ENCODE measurements at places on chromosomes 11 and 22.

DNA sequence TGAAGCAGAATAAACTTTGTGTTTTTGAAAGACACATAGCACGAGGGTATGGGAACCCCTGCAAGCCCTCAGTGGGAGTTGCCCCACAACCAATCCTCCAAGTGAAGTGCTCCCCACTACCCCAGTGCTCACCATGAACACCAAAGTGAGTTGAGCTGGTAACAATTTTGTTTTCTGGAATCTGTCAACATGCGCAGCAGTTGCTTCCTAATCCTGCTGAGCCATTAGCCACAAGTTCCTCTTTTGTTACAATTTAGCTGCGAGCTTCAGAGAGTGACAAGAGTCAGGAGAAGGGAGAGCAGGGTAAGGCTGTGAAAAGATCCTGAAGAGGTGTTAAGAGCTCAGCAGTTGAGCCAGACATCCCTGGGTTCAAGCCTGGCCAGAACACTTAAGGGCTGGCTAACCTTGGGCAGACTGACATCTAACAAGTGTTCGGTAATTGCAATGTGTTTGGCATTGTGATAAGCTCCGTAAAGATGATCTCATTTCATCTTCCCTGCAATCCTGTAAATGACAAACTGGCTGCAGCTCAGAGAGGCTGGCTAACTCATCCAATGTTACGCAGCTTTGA lies 24.1 kb upstream of the ASPHD2 start:
- DNase-seq = no peak

- no peak for DNase-seq
Observed at GRCh38 chr22:35896111-35896705, 132.4 kb downstream of the RBFOX2 start.

GRCh38 chr11:70637186-70637800 lies 239.0 kb downstream of the CTTN start:
- no peak for DNase-seq

DNA sequence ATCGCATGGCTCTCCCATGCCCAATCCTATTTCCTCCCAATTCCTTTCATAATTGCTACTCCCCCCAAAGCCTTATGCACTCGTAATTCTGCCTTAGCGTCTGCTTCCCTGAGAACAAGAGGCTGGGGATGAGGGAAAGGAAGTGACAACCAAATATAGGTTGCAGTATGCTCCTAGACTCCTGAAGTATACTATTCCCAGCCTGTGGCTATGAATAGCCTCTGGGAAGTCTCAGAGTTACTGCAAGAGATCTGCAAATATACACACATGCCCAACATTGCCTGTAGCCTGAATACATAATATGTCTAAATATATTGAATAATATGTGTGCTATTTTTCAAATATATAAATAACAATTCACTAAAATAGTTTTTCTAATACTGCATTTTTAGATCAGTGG lies 96.1 kb upstream of the CD44 start:
- no peak for DNase-seq

- DNase-seq = no peak
Observed at GRCh38 chr11:132670921-132671675, 861.2 kb downstream of the OPCML start.

DNA sequence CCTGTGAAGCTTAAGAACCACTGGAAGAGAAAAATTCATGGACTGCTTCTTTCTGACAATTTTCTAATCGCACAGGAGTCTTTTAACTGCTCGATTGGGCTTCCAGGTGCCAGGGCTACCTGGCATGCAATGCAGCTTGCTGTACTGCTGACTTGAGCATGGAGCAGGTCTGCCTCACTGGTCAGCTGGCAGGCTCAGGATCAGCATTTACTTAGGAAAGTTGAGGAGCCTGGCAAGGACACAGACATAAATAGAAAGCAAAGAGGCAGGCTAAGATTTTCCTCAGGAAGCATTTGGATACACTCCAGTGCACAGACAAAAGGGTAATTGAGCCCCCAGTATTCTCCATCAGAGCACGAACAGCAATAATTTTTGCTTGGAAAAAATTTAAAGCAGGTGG lies 163.5 kb downstream of the CSNK2A3 start:
- DNase-seq = no peak

GRCh38 chr22:20979243-20979809 lies 2.8 kb upstream of the LZTR1 start:
- no peak for DNase-seq

DNA sequence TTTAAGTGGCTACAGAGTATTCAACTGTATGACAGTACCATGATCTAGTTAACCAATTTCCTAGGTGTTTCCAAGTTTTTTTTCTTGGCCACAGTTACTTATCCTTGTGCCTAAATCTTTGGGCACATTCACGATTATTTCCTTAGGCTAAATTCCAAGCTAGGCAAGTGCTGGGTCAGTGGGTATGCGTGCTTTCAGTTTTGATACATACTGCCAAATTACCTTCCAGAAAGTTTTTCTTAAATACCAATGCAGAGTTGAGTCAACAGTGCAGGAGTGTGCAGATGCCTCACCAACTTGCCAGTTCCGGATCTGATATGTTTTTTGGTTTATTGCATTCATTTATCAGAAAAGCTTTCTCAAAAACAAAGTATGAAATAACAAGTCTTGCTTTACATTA lies 67.9 kb upstream of the OR4B1 start:
- DNase-seq = no peak

GRCh38 chr11:76371170-76371569 lies 9.8 kb downstream of the THAP12 start:
- DNase-seq = no peak

- no peak for DNase-seq
Observed at GRCh38 chr11:34620202-34620601, 691 bp upstream of the EHF start.

- no peak for DNase-seq
Observed at GRCh38 chr11:125330462-125331325, 165.4 kb downstream of the FEZ1 start.

GRCh38 chr11:69684651-69685050 lies 9.5 kb upstream of the LTO1 start:
- no peak for DNase-seq

DNA sequence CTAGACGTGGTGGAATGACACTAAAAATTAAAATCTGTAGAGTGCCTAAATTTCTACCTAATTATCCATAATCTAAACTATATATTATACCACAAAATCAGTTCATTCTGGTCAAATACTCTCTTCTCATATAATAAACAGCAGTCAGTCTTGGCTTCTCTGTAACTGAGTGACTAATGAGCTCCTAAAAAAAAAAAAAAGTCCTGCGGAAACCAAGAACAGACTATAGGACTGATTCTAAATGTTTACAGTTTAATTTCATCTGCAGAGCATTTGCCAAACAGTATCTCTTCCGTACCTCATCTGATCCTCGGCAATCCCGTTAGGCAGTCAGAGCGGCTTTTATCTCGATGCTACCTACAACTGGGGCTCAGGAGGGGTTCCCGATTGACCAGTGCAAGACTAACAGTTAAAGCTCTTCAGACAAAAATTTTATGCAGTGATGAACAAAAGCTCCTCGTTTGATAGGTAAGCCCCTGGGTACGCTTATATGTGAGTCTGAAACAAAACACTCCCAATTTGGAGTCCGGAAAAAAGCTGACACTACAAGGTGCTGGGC lies 686 bp downstream of the KIF18A start:
- DNase-seq = no peak

GRCh38 chr11:126585774-126586491 lies 230.4 kb downstream of the ST3GAL4 start:
- no peak for DNase-seq

DNA sequence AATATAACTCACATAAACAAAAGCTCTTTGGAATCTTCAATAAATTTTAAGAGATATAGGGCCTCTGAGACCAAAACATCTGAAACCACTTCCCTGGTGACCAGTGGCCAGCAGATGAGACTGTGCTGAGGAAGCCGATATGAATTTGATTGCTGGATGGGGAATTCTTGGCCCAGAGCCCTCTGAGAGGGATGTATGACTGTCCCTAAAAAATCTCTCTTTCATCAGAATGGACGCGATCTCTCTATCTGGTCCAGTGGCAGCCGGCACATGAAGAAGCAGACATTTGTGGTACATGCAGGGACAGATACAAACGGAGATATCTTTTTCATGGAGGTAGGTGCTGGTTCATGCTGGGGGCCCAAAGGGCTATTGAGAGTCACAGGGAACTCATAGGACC lies 37.5 kb downstream of the MYBPC3 start:
- DNase-seq = no peak

DNA sequence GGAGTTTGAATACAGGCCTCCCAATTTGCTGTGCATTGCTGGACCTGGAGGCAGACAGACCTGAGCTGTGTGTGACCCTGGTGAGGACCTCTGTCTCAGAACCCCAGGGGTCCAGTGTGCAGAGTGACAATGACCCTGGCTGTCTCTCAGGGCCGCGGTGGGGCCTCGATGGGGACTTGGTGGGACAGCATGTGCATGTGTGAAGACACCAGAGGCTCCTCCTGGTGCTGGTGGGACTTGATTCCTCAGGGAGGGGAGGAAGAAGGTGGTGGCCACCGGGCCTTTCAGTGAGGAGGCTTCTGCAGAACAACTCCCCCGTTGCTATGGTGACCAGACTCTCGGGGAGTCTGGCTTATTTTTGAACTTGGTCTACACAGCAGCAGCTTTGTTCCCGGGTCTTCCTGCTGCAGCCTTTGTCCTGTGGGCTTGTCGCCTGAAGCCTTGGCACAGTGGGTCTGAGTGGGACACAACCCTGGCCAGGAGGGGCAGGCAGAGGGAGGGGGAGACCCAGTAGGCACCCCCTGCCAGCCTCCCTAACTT lies 35.3 kb downstream of the MCM5 start:
- no peak for DNase-seq

DNA sequence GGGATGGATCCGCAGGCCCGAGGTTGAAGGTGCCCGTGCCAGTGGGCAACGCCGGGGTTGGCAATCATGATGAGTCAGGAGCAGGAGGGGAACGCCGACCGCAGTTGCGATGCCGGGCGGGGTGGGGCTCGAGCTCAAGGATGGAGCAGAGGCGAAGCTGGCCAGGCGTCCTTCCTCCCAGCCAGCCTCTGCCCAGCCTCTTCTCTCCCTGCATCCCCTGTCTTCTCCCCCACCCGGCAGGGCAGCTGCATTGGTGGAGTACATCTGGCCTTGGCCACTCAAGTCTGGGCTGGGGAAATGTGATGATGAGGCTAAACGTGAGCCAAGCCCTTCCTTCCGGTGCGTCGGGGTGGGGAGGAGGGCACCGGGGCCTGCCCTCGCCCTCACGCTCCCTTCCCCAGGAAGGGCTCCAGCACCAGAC lies 3.9 kb downstream of the IFITM10 start:
- DNase-seq = no peak

GRCh38 chr11:42545954-42546353 lies 765.8 kb upstream of the API5 start:
- DNase-seq = no peak

DNA sequence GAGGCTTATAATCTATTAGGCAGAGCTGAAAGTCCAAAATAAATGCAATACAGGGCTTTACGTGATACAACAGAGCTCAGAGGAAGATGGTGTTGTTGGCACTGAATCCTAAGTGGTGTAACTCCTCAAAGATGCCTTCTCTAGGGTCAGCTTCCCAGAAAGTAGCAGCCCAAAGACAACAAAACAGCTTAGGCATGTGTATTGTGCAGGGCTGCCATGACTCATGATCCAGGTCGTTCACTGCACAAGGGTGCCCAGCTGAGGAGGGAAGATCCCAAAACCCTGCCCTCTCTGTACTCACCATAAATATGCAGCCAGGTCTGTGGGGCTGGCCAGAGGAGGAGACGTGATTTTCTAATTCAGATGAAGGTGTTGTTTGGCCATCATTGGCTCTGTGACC lies 59.4 kb upstream of the NNMT start:
- no peak for DNase-seq

- no peak for DNase-seq
Observed at GRCh38 chr11:7668464-7668863, 4.8 kb downstream of the CYB5R2 start.

GRCh38 chr11:106378513-106379179 lies 301.2 kb downstream of the AASDHPPT start:
- DNase-seq = no peak

- no peak for DNase-seq
Observed at GRCh38 chr11:109945626-109946321, 147.4 kb upstream of the ZC3H12C start.

DNA sequence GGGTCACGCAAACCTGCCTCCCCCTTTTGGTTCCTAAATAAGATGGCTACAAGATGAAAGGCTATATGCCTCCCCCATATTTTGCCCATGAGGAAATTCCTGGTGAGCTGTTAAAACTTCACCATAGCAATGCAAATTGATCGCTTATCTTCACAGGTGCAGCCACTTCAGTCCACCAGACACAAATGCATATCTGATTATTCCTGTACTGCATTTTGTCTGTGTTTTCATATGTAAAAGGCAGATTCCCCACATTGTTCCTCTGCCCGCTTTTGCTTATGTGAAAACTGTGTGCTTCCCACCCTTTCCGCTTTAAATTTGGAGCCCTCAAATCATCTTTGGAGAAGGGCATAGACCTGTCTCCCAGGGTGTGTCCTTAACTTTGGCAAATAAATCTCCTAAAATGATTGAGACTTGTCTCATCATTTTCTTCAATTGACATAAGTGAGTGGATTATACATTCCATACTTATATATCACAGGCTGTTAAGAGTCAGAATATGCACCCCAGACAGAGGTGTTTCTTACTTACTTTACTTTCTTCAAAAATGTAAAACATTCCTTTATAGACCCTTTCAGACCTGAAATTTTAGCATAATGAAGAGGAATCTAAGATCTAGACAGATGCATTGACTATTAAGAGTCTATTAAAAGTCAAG lies 116.4 kb downstream of the CASP12 start:
- DNase-seq = no peak

- DNase-seq = no peak
Observed at GRCh38 chr22:50178471-50178864, 7.2 kb upstream of the TRABD start.

DNA sequence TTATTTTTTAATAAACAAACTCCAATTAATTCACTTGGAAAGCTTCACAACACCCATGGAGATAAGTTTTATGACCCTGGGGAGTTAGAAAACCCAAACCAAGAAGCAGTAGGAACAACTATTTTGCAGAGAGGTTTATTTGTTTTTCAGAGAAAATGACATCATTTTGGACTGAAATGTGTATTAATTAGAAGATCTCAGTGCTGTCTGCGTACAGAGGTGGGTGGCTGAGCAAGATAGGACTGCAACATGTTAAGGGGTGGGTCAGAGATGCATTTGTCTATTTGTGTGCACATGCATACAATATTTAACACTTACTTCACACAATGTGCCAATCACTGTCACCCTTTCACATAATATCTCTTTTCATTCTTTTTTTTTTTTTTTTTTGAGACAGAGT lies 1.1 kb downstream of the SCGB1A1 start:
- DNase-seq = no peak

- no peak for DNase-seq
Observed at GRCh38 chr11:95289378-95290101, 58.5 kb upstream of the SESN3 start.

DNA sequence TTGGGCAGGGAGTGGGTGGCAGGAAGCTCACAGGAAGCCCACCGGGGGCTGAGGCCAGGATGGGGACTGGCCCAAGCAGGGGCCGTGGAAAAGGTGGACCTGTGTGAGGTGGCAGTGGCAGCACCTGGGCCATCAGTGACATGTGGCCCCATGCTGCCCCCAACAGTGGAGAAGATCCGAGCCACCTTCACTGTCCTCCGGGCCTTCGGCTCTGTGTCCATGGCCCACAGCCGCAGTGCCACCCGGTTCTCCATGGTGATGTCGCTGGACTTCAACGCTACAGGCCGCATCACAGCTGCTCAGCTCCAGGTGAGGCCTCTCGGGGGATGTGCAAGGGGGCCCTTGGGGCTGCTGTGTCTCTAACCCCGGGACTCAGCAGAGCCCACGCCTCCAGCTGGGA lies 37.9 kb downstream of the MYO18B start:
- no peak for DNase-seq
